ENCODE measurements at places on chromosomes 12 and 14.

GRCh38 chr12:7145671-7146070, 15.5 kb downstream of the CLSTN3 start:
- peaks cover 11% of the 10 kb centered on the region for H3K36me3 ChIP-seq
- DNase-seq = no peak
- no peak overlapping the region for H3K4me3 ChIP-seq
- peaks cover 3% of the 10 kb centered on the region for H3K4me1 ChIP-seq

GRCh38 chr14:79043194-79043889, 873.2 kb downstream of the NRXN3 start:
- DNase-seq = no peak
- no peaks in the 10 kb centered on the region for H3K4me1 ChIP-seq
- no peaks in the 10 kb centered on the region for H3K36me3 ChIP-seq
- no peaks in the 10 kb centered on the region for H3K27me3 ChIP-seq
- no peak overlapping the region for H3K4me3 ChIP-seq

DNA sequence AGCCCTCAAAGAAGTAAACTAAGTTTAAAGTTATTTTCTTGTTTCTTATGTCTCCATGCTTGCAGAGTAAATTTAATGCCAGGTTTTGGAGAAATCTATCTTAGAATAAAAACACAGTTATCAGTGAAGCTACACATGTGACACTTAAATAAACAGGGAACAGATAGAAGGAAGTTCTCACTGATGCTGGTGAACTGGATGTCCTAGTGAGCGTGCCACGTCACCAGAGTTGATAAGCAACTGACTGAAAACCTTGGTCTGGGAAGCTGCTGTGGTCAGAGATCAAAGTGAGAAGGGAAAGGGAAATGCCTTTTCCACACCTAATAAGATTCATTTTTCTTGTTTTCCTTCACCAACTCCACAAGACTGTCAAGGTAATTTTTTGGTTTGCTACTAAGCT, 74.8 kb upstream of the PCED1B start:
- H3K4me3 ChIP-seq = no peak overlapping the region
- no peaks in the 10 kb centered on the region for H3K4me1 ChIP-seq
- H3K27ac ChIP-seq = no peak overlapping the region
- no peaks in the 10 kb centered on the region for H3K36me3 ChIP-seq
- peaks cover 13% of the 10 kb centered on the region for H3K27me3 ChIP-seq

DNA sequence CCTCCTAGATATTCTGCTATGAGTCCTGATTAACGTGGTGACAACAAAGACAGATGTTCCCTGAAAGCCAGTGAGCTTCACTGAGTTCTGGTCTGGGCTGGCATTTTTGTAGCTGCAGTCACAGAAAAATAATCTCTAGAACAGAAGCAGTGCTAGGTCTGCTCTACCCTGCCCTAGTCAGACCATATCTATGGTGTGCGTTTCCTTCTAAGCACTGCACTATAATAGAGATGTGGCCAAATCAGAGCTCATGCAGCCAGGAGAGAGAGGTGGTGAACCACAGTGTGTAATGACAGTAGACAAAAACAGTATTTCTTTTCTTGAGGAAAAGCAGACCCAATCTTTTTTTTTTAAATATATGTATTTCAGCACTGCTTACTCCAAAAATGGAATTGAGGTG, 76.3 kb downstream of the CMAS start:
- no peak overlapping the region for H3K27ac ChIP-seq
- peaks cover 3% of the 10 kb centered on the region for H3K4me1 ChIP-seq
- no peak for DNase-seq
- H3K4me3 ChIP-seq = no peak overlapping the region
- H3K27me3 ChIP-seq = no peaks in the 10 kb centered on the region
- peaks cover 2% of the 10 kb centered on the region for H3K36me3 ChIP-seq

DNA sequence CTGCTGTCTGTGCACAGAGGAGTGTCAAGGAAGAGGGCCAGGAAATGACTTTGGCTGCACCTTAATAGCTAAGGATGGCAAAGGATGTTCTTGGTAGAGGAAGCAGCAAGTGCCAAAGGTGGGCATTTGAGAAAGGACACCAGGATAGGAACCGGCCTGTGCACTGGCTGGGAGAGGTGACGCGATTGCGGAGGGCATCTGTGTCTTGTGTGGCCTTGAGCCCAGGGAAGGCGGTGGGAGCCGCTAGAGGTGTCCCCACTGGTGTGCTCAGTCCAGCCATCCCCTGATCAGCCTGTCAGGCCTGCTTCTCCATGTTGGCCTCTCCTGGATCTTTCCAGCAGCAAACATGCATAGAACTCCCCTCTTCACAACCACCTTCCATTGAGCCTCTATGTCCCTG, 30.2 kb downstream of the PAPLN start:
- H3K4me1 ChIP-seq = peaks cover 7% of the 10 kb centered on the region
- H3K36me3 ChIP-seq = no peaks in the 10 kb centered on the region
- H3K27ac ChIP-seq = no peak overlapping the region
- H3K4me3 ChIP-seq = no peak overlapping the region
- DNase-seq = no peak

DNA sequence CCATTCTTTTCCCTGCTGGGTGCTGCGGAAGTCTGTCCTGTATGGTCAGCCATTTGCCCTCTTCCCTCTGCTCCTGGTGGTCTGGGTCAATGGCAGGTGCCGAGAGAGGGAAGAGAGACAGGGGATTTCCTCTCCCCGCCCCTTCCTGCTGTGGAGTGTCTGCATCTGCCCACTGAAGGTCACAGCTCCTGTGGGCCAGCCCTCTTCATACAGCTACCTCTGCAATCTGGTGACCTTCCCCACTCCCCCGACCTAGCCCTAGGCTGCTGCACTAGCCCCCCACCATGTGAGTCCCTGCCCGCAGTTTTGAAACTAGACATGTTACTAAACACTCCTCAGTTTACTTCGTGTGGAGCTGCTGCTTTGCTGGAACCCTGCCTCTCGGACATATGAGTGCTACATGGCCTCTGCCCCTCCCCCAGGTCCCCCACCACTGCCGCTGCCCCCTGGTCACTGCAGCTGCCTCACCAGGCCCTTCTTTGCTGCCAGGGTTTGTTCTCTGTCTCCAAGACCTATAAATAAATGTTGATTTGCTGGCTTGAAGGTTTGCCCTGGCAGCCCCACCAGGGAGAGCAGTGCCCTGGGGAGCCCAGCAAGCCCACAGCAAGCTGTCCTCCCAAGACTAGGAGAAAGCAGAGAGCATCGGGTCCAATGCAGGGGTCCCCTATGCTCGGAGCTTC, 102.9 kb downstream of the DPF3 start:
- no peaks in the 10 kb centered on the region for H3K36me3 ChIP-seq
- peaks cover 1% of the 10 kb centered on the region for H3K4me1 ChIP-seq
- no peak overlapping the region for H3K27ac ChIP-seq
- H3K4me3 ChIP-seq = no peak overlapping the region
- DNase-seq = no peak
- H3K27me3 ChIP-seq = no peaks in the 10 kb centered on the region

- no peak overlapping the region for H3K27ac ChIP-seq
- no peak overlapping the region for H3K4me3 ChIP-seq
- peaks cover 2% of the 10 kb centered on the region for H3K27me3 ChIP-seq
- DNase-seq = no peak
- no peaks in the 10 kb centered on the region for H3K4me1 ChIP-seq
- H3K36me3 ChIP-seq = no peaks in the 10 kb centered on the region
Observed at GRCh38 chr14:79056879-79057278, 886.7 kb downstream of the NRXN3 start.

DNA sequence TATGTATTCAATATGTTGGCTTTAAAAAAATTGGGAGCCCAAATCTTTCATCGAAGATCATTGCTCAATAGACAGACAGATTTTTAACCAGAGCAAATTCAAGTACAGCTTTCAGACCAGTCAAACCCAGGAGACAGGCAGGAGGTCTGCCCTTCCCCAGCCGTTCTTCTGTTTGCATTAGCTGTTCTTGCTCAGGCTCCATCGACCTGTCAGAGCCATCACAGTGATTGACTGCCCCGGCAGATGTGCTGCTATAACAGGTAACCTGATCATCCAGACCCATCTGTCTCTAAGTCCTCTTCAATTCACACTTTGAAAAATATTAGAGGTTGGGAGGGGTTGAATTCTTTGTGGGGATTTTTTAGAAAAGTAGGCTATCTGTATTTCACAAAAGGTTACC, 453.5 kb downstream of the FOXG1 start:
- H3K36me3 ChIP-seq = no peaks in the 10 kb centered on the region
- no peaks in the 10 kb centered on the region for H3K27me3 ChIP-seq
- no peak overlapping the region for H3K4me3 ChIP-seq
- H3K4me1 ChIP-seq = no peaks in the 10 kb centered on the region
- DNase-seq = no peak

GRCh38 chr12:32353540-32353939, 45.8 kb upstream of the FGD4 start:
- no peaks in the 10 kb centered on the region for H3K4me1 ChIP-seq
- no peaks in the 10 kb centered on the region for H3K27me3 ChIP-seq
- no peaks in the 10 kb centered on the region for H3K36me3 ChIP-seq
- no peak overlapping the region for H3K4me3 ChIP-seq
- DNase-seq = no peak

GRCh38 chr12:64796205-64796845, 28.1 kb upstream of the TBC1D30 start:
- H3K4me1 ChIP-seq = no peaks in the 10 kb centered on the region
- H3K36me3 ChIP-seq = no peaks in the 10 kb centered on the region
- no peak overlapping the region for H3K4me3 ChIP-seq
- no peak overlapping the region for H3K27ac ChIP-seq
- peaks cover 20% of the 10 kb centered on the region for H3K27me3 ChIP-seq

DNA sequence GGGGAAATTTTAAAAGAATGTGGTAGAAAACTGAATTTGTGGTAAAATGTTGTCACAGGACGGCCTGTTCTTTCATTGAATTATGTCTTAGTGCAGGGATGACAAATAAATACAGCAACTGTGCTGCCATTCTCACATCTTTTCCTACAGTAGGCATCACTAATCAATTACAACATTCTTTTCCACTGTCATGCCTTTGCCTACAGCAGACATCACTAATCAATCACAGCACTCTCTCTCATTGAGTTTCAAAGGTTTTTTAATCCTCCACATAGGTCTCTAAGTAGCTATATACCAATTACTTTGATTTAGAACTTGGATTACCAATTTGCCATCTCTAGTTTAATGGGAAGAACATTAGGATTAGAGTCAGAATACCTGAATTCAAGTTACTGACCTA, 30.1 kb downstream of the NTF3 start:
- peaks cover 3% of the 10 kb centered on the region for H3K4me1 ChIP-seq
- no peak overlapping the region for H3K27ac ChIP-seq
- no peaks in the 10 kb centered on the region for H3K36me3 ChIP-seq
- H3K27me3 ChIP-seq = peaks cover 8% of the 10 kb centered on the region

DNA sequence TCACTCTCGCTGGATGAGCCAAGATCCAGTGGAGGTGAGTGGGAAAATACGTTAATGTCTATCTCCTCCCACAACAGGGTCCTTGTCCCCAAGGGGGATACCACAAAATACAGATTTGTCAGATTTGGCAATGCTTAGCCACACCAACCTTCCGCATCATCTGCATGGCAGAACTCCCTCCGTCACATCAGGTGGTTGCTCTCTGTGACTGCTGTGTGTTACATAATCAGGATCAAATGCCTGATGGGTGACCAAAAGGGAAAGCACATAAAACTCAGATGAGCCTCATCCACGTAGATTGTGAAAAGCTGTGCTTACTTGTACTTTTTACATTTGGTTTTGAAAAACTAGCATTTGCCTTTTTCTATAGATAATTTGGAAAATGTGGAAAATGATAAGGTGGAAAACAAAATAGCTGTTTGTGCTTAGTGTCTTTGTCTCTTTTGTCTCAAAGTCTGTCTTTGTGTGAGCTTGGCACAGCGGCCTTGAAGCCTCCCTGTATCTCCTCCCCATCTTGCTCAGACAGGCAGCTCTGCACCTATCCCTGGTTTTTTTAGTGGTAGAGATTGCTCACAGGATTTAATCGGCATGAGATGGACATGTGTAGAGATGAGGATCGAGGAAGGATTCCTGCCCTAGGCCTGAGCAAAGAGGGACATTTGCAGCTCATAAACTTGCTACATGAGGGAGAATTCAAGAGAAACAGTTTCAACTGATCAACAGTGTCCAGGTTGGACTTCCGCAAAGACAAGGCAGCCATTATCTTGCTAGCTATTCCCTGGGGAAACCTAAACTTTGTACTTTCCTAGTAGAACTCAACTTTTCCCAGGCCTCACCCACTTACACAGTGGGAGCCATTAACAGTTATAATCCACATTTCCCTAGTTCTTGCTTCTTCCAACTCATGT, 3.6 kb upstream of the FGF6 start:
- no peak overlapping the region for H3K4me3 ChIP-seq
- peaks cover 4% of the 10 kb centered on the region for H3K36me3 ChIP-seq
- no peak overlapping the region for H3K27ac ChIP-seq
- peaks cover 10% of the 10 kb centered on the region for H3K4me1 ChIP-seq
- peaks cover 12% of the 10 kb centered on the region for H3K27me3 ChIP-seq

DNA sequence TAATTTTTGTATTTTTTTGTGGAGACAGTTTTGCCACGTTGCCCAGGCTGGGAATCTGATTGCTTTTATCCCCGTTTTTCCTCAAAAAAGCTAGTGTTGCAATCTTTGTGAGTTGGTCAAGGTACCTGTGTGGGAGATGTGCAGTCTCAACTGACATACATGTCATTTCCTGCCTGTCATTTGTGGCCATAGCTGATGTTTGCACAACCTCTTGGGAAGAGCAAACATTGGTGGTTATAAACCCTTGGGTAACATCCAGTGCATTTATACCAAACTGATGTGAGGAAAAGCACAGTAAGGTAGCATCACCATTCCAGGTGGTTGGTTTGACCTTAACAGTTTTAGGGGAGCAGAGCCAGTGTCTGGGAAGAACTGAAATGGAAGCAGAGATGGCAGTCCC, 54.7 kb downstream of the ATG14 start:
- H3K4me1 ChIP-seq = peaks cover 11% of the 10 kb centered on the region
- H3K36me3 ChIP-seq = peaks cover 4% of the 10 kb centered on the region
- DNase-seq = no peak

DNA sequence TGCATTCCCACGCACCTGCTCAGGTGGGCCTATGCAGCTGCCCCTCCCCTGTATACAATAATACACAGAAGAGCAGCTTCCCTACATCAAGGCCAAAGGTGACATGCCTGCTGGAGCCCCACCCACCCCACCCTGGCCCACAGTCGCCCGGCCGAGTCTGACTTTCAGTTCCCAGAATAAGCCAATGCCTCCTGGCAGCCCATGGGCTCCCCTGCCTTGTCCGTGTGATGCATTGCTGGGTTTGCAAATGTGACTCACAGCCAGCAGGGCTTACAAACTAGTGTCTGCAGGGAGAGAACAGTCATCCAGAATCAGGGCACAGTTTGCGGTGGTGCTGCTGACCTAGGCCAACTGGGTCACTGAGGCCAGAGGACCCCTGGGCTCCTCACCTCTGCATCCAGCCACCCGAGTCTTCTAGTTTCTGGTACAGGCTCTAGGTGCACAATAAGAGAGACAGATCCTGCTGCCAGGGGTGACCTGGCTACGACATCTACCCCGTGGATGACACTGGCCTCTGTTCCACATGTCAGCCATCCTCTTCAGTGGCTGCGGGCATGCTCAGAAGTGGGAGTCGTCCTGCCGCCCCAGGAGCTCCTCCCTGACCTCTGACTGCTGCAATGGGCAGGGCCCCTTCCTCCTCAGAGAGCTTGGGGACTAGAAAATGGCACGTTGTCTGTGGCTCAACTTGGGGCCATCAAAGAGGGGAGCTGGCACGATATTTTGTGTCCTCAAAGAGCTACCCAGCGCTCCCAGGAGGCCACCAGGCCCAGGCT, 84.5 kb downstream of the CHGA start:
- no peaks in the 10 kb centered on the region for H3K36me3 ChIP-seq
- no peak for DNase-seq
- no peak overlapping the region for H3K27ac ChIP-seq
- peaks cover 18% of the 10 kb centered on the region for H3K4me1 ChIP-seq
- H3K27me3 ChIP-seq = no peaks in the 10 kb centered on the region

- H3K36me3 ChIP-seq = no peaks in the 10 kb centered on the region
- H3K4me1 ChIP-seq = peaks cover 27% of the 10 kb centered on the region
- no peak for DNase-seq
- H3K4me3 ChIP-seq = no peak overlapping the region
- H3K27ac ChIP-seq = no peak overlapping the region
Observed at GRCh38 chr12:94110258-94110657, 38.1 kb upstream of the PLXNC1 start.
